T-helper 2 cell treated with Interferon-gamma antibody and Interleukin-4, amounts not matched to agents 100 ng/mL and 5 ng/mL, for 36 hours (primary cell): ENCODE measurements at places on chromosomes 6 and 20. TPM values are rescaled to one million over a fixed set of nuclear protein-coding genes. Genes with fewer than 3 reads are reported as not detected.

NOL4L gene
- 27.8 and 28.5 TPM in 2 replicates for total RNA-seq

TCP1 gene
- total RNA-seq, result 282 and 290 TPM in 2 replicates

PROKR2 gene
- total RNA-seq, result not detected in 2 replicates

IL17A gene
- total RNA-seq, result not detected in 2 replicates

SNAI1 gene
- 0.52 and 0.57 TPM in 2 replicates for total RNA-seq

PSMA7 gene
- 317 and 321 TPM in 2 replicates for total RNA-seq

FAM83C gene
- total RNA-seq, result not detected in 2 replicates

CAGE1 gene
- 0.16 TPM in 1 of 2 replicates, not detected in the other for total RNA-seq

MEP1A gene
- total RNA-seq, result not detected in 2 replicates

POU5F1 gene
- not detected in 2 replicates for total RNA-seq

TGM3 gene
- not detected in 2 replicates for total RNA-seq

CYP24A1 gene
- total RNA-seq, result not detected in 2 replicates

RIPPLY2 gene
- not detected in 2 replicates for total RNA-seq

NOX3 gene
- total RNA-seq, result not detected in 2 replicates

FRK gene
- total RNA-seq, result 0.05 and 0.14 TPM in 2 replicates

PMEPA1 gene
- total RNA-seq, result 0.14 and 0.25 TPM in 2 replicates

BPIFA1 gene
- not detected in 2 replicates for total RNA-seq

PRRT1 gene
- total RNA-seq, result not detected in 2 replicates

TAF8 gene
- 42.6 and 47.5 TPM in 2 replicates for total RNA-seq

ADGB gene
- total RNA-seq, result not detected in 2 replicates

SOX4 gene
- 4.5 and 4.7 TPM in 2 replicates for total RNA-seq

BMP2 gene
- total RNA-seq, result not detected in 2 replicates

BTNL2 gene
- not detected in 2 replicates for total RNA-seq

SIM1 gene
- total RNA-seq, result 0.07 and 0.16 TPM in 2 replicates

ITCH gene
- 48.5 and 53.2 TPM in 2 replicates for total RNA-seq

NTSR1 gene
- total RNA-seq, result 0.23 and 0.34 TPM in 2 replicates

RPRD1B gene
- 34.4 and 46.6 TPM in 2 replicates for total RNA-seq

CDK19 gene
- 23.8 and 26.2 TPM in 2 replicates for total RNA-seq

PDYN gene
- not detected in 2 replicates for total RNA-seq

EPHA7 gene
- total RNA-seq, result not detected in 2 replicates

RFX6 gene
- total RNA-seq, result not detected in 2 replicates

UNC93A gene
- total RNA-seq, result not detected in 2 replicates

PDE10A gene
- not detected in 2 replicates for total RNA-seq

NRSN1 gene
- total RNA-seq, result not detected in 2 replicates

NKX2-2 gene
- total RNA-seq, result not detected in 2 replicates

ELOVL2 gene
- total RNA-seq, result not detected in 2 replicates

SDHAF4 gene
- total RNA-seq, result 7.8 and 8.4 TPM in 2 replicates

KCNK16 gene
- not detected in 2 replicates for total RNA-seq

TBX18 gene
- not detected in 2 replicates for total RNA-seq

PTGIS gene
- 22.7 and 23.7 TPM in 2 replicates for total RNA-seq

SASH1 gene
- 0.41 and 0.59 TPM in 2 replicates for total RNA-seq

FLRT3 gene
- total RNA-seq, result not detected in 2 replicates

WFDC12 gene
- total RNA-seq, result not detected in 2 replicates

KCTD20 gene
- total RNA-seq, result 52.3 and 56.5 TPM in 2 replicates

ADGRB3 gene
- total RNA-seq, result not detected in 2 replicates

SLPI gene
- total RNA-seq, result not detected in 2 replicates

LRRC73 gene
- 0.16 and 0.32 TPM in 2 replicates for total RNA-seq

MARCKS gene
- 0.11 and 0.20 TPM in 2 replicates for total RNA-seq

TAAR1 gene
- total RNA-seq, result not detected in 2 replicates
